ENCODE measurements at places on chromosomes 12 and 14.

GRCh38 chr14:57420986-57421385, 30.6 kb downstream of the NAA30 start:
- no peak for DNase-seq

GRCh38 chr14:38248321-38249028, 7.4 kb downstream of the CLEC14A start:
- no peak for DNase-seq

- DNase-seq = no peak
Measured at GRCh38 chr12:124802361-124802760, 61.3 kb downstream of the SCARB1 start.

DNA sequence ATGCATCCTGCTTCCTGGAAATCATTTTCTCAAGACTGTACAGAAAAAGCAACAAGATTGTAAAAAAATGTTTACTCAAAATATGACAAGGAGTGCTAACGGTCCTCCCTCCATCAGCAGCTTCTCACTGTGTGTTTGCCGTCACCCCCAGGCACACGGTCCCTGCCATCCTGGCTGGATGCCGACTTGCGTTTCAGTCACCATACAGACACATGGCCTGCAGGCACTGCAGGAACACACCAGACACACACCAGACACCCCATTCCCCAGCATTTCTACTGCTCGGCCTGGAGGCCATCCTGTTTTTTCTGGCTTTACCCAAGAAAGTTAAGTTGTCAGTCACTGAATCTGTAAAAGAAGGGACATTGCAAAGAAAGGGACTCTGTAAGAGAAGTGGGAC, 10.8 kb downstream of the KCNK10 start:
- DNase-seq = no peak

- DNase-seq = no peak
Measured at GRCh38 chr12:2691345-2692071, 103.3 kb upstream of the FKBP4 start.

DNA sequence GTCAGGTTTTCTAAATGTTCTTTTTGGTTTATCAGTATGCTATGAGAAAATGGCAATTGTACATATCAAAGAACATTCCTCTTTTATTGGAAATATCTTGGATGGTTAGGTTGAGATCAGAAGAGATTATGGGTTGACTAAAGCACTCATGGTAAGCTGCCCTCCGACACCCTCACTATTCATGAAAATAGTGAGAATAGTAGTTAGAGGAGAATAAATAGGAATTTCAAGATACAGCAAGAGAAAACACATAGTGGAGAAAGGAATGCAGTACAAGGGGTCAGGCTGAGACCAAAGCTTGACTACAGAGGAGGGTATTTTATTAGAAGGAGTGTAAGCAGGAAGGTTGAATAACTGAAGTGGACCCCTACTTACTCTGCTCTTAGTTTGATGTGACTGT, 112.5 kb downstream of the PTPRQ start:
- DNase-seq = no peak

GRCh38 chr14:24695265-24696241, 61.6 kb upstream of the GZMB start:
- no peak for DNase-seq

DNA sequence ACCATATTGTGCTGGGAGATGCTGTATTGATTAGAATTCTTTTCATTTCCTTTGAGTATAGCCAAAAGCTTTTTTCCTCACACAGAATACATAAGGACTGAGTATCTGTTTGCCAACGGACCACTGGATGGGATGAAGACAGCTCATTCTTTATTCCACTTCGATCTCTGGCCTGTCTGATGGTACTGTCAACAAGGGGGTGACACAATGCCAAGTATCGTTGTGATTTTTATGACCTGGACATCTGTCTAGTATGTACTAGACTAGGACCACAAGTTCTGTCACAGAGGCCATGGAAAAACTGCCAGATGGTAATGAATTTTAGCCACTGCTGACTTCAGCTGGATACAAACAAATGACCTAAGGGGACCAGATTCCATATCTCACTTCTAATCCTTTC, 502.7 kb downstream of the SOX5 start:
- no peak for DNase-seq

GRCh38 chr14:53778263-53778662, 178.4 kb downstream of the BMP4 start:
- no peak for DNase-seq

DNA sequence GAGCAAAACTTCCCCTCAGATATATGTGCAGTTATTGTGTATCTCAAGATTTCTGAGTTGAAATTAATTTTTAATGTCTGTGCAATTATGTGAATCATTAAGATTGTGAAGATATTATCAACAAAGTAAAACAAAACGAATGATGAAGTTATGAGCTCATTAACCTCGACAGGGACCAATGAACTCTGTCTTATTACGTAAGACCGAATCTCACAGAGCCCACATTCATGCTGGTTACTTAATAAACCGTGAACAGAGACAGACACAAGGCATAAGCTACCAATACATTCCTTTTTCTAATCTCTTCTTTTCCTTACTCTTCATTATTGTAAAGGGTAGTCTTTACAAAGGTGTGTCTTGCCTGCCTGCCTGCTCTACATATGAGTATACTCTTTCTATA, 568.7 kb downstream of the RPS29 start:
- DNase-seq = no peak

- peak; percentile 42 for DNase-seq
Measured at GRCh38 chr14:96038920-96039632, at the start of gene C14orf132. C14orf132 (plus strand) TSS chr14:96039362; CDS start chr14:96039501, 139 bp downstream.

DNA sequence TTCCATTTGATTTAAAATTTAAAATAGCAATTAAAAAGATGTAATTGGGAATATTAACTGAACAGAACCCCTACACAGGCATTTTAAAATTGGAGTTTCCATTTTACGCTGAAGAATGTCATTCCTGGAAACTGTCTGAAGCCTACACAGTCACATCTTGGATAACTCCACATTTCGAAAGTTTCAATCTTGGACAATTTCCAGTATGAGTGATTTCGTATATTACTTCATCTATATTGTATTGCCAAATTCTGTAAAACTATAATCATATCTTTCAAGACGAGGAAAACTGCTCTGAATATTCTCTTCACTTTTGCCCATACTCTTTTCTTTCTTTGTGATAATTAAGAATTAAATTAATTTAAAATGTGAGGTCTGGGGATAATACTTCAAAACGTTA, 194.2 kb upstream of the ABCD2 start:
- no peak for DNase-seq

- DNase-seq = no peak
Measured at GRCh38 chr12:47825173-47825639, 5.5 kb upstream of the HDAC7 start.

GRCh38 chr12:95262808-95263207, 45.2 kb downstream of the VEZT start:
- DNase-seq = no peak

DNA sequence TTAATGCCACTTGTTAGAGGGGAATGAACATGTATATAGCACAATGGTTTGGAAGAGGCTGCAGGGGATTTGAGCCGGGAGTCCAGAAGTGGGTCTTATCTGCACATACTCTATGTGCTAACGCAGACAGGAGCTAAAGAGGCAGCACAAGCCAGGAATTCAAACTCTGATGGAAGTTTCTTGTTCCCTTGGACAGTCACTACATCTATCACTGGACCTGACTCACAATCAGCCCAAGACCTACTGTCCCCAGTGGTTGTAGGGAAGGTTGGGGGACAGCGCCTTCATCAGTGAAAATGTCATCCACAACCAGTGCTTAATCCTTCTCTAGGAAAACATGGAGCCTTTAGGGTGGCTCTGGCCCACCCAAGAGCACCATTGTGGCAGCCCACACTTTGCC, 107.8 kb downstream of the GCH1 start:
- DNase-seq = no peak

DNA sequence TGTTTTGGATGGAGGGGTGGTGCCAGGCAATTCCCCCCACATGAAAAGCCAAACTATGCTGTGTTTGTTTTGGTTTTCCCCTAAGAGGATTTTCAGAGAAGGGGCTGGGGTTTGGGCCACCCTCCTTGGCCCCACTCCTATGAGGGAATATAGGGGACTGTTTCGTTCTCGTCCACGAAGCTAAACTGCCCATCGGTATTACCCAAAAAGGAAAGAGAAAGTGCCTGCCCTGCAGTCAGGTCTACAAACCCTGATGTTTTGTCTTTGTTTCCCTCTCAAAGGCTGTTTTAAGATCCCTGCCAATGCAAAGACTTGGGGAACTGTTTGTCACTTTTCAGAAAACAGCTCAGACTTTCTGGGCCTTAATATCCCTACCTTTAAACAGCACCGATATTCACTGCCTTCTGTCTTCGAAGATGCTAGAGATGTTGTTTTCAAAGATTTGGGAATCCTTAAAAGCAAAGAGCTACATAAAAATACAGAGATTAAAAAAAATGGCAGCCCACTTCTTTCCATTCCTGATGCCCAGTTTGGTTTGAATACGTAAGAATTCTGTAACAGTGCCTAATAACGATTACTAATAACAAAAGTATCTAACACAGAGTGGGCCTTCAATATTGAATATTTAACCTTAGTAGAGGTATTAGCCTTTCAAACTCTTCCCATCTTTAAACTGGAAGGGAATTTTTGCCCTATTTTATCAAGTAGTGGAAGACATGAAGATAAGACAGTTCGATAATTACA, 518.4 kb downstream of the MED13L start:
- no peak for DNase-seq

DNA sequence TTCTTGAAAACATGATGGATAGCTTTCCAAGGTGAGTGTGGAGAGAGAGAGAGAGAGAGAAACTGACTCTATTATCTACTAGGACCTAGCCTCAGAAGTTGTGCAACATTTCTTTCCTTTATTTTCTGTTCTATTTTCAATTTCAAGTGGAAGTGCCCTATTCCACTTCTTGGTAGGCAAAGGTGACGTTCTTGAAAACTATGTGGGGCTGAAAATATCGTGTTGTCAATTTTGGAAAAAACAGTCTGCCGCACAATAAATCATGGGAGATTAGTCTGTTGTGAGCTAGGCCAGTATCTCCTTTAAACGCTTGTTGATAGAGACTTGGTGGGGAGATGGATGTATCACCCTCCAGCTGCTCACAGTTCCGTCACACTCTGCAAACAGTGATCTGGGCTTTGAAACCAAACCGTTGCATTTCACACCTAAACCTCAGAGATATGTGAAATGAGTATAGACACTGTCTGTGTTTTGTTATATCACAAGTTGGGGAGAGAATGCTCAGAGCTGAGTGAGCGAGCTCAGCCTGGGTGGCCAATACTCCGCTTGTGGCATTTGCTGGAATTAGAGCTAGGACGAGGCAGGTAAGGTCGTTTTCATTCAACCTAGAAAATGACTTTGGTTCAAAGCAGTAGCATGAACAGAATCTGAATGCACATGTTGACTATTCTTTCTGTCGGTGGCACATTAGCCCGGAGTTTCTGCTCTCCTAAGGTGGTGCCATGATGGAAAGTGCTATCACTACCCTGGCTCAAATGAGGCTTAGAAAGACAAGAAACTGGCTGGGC, 75.1 kb upstream of the ST8SIA1 start:
- DNase-seq = no peak

- no peak for DNase-seq
Measured at GRCh38 chr14:100789460-100790417, 36.2 kb upstream of the MEG3 start.

DNA sequence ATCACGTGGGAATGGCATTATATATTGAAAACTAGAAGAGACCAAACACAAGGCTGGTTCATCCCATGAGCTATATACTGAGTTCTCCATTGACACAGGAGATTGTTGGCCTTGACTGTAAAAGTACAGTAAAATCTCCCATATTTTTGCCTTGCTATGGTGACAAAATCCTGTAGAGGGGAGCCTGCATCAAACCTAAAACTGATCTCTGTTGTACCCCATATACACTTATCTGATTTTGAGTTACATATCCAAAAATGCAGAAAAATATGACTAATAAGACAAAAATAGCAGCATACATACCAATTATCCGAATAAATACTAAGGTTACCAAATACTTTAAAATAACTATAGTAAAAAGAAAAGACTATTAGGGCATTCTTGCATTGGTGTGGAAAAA, 60.4 kb downstream of the TMTC3 start:
- DNase-seq = no peak

- no peak for DNase-seq
Measured at GRCh38 chr14:53934778-53935414, 21.7 kb downstream of the BMP4 start.

Data from activated naive CD8-positive, alpha-beta T cell treated with anti-CD3 and anti-CD28 coated beads, Interleukin-2, amount 50 U/mL, for 16 hours (primary cell).